ENCODE measurements at places on chromosomes 6 and 20.

DNA sequence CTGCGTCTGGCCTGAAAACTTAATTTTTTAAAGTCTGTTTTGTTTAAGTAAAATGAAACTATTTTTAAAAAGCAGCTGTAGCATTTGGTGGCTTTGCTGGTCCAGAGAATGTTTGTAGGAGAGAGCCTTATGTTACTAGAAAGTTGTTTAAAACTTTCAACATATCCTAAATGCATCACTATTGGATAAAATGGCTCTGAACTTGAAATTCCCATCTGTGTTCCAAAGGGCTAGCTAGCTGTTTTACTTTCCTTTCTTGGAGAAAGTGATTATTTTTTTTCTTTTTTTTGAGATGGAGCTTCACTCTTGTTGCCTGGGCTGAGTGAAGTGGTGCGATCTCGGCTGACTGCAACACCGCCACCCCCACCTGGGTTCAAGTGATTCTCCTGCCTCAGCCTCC, 2.5 kb downstream of the SYNJ2 start:
- DNase-seq: no peak

DNA sequence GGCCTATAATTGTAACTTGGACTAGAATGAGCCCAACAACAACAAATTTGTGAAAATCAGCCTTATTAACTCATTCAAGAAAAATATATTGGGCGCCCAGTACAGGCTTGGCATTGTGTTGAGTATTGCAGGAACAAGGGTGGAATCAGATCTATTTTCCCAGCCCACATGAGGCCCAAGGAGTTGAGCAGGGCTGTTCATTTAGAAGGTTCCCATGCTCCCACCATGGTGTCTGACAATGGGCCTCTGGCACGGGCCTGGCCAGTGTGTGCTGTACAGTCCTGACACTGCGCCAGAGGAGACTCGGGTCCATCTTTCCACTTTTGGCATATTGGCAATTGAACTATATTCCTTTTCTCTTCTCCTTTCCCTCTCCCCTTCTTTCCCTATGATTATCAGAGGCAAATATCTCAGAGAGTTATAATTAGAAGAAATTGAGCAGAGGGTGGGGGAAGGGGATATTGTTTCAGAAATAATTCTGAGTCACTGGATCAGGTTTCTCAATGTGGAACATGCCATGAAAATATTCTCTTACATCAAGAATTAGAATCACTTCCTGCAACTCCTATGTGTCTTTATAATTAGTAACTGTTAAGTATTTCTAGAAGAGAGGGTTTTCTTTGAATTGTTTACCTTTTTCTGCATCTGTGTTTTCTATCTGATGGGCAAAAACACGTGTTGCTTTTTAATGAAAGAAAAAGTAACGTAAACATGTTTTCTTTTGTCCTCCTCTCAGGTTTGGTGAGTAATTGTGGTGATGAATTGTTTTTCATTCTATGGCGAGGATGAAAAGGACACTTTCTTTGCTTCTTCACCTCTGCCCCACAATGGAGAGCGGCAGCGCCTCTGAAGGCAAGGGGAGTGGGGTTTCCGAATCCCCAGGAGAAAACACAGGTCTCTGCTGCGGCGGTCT, 209.4 kb downstream of the FOXA2 start:
- DNase-seq: no peak

DNA sequence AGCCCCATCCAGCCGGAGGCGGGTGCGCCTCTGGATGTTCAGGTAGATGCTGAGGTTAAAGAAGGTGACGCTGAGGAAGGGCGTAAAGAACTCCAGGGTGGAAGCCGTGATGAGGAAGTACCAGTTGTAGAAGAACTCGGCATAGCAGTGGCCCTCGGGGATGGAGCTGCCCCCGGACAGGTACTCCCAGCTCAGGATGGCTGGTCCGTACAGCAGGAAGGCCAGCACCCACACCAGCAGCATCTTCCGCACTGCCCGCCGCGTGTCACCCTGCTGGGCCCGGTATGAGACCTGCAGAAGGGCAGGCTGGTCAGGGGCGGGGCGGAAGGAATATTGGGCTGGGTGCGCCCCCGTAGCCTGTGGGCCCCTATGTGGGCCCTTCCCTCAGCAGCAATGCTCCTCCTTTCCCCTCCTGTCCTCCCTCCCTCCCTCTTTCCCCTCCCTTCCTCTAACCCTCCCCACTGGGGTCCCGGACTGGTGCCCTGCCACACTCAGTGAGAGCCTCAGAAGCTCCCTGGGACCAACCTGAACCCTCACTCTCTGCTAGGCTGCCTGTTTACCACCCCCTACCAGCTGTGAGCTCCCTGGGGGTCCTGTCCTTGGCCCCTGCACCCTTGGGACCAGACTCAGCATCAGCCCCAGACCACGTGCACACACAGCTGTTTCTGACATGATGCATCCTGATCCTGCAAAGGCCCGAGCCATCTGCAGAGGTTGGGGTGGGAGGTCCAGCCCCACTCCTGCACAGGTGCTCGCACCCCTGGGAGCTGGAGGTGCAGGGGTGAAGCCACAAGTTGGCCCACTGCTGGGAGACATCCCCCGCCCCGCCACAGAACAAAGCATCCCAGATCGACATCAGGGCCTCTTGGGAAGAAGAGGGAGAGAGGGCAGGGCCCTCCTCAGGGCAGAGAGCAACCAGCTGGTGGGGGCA, 3.2 kb downstream of the HRH3 start:
- no peak for DNase-seq

- no peak for DNase-seq
Observed at GRCh38 chr20:23643659-23644058, 5.9 kb upstream of the CST3 start.

DNA sequence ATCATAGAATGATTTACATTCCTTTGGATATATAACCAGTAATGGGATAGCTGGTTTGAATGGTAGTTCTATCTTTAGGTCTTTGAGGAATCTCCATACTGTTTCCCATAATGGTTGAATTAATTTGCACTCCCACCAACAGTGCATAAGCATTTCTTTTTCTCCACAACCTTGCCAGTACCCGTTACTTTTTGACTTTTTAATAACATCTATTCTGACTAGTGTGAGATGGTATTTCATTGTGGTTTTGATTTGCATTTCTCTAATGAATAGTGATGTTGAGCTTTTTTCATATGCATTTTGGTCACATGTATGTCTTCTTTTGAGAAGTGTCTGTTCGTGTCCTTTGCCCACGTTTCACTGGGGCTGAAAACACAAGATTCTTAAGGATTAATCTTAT, 107.3 kb downstream of the TINAG start:
- DNase-seq: no peak

Measured in testis (tissue), 5 donors.